Left renal cortex interstitium (tissue), 4 donors: ENCODE measurements at places on chromosomes 3 and 15. TPM values are rescaled to one million over a fixed set of nuclear protein-coding genes. Genes with fewer than 3 reads are reported as not detected.

UROC1 gene
- polyA plus RNA-seq: 0.13 TPM

PLSCR2 gene
- 1.1 TPM for polyA plus RNA-seq

TM6SF1 gene
- 1.9 TPM for polyA plus RNA-seq

HRH1 gene
- polyA plus RNA-seq: 2.8 TPM

GOLGA8R gene
- 5.0 TPM for polyA plus RNA-seq

FAM107A gene
- polyA plus RNA-seq: 7.4 TPM

BRPF1 gene
- 18.8 TPM for polyA plus RNA-seq

TTBK2 gene
- 11.5 TPM for polyA plus RNA-seq

HSPBAP1 gene
- 11.3 TPM for polyA plus RNA-seq

CD80 gene
- polyA plus RNA-seq: 0.23 TPM

KCNH8 gene
- polyA plus RNA-seq: 0.91 TPM

TRAT1 gene
- 0.13 TPM for polyA plus RNA-seq

UBR1 gene
- polyA plus RNA-seq: 23.9 TPM

DNA sequence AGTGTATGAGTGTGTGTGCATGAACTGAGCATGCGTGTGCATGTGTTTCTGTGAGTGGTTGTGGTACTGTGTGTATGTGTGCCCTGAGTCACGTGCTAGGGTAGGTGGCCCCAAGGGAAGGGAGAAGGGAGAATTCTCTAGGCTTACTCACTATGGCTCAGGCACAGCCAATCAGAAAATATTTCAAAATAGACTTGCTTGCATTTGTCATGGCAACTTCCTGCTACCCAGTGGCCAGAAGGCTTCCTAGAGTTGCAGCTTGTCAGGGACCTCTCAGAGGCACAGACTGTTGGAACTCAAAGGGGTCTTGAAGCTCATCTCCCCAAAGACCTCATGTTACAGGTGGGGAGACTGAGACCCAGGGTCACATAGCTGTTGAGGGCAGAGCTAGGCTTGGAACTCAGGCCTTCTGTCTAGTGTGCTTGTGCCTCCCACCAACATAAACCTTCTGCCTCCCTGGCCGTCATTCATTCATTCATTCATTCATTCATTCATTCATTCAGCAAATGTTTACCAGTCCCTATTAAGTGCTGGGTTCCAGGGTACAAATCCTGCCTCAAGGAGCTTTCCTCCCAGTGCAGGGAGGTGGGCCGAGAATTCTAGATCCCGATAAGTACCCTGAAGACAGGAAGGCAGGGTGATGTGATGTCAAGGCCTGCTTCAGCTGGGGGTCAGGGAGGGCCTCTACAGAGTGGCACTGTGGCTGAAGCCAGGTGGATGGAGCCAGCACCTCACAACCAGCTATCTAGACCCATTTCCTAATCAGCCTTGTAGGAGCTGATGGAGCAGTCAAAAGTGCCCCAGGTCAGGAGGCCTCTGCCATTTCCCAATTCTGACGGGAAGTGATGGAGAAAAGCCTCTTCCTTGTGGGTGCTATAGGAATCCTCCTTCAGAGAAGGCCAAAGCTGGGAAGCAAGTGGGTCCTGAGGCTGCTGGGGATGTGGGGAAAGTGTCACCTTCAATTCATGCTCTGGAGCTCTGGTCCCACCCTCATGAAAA is 10.9 kb upstream of the RFT1 start:
- DNase-seq: no peak

- no peak for DNase-seq
These were observed 37.3 kb upstream of the CDV3 start for GRCh38 chr3:133535971-133536881.

GRCh38 chr3:110971010-110971601 is 100.5 kb upstream of the NECTIN3 start:
- DNase-seq: no peak

- no peak for DNase-seq
These were observed 14.9 kb upstream of the AEN start for GRCh38 chr15:88606070-88606794.

DNA sequence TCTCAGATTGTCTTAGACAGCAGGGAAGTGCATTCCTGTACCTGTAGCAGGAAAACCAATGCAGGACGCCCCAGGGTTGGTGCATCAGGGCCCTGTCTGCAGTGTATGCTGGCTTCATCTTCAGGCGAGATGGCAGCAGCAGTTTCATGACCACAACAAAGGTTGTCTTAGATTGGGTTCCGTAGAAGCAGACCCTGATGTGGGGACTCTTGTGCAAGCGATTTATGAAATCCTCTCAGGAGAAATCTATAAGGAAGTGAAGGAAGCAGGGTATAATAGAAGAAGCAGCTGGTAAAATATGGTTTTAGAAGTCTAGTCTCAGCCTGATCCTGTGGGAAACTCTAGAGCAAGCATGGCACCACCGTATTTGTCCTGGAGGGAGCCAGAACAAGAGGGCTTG is 25.0 kb downstream of the DNAH1 start:
- no peak for DNase-seq

DNA sequence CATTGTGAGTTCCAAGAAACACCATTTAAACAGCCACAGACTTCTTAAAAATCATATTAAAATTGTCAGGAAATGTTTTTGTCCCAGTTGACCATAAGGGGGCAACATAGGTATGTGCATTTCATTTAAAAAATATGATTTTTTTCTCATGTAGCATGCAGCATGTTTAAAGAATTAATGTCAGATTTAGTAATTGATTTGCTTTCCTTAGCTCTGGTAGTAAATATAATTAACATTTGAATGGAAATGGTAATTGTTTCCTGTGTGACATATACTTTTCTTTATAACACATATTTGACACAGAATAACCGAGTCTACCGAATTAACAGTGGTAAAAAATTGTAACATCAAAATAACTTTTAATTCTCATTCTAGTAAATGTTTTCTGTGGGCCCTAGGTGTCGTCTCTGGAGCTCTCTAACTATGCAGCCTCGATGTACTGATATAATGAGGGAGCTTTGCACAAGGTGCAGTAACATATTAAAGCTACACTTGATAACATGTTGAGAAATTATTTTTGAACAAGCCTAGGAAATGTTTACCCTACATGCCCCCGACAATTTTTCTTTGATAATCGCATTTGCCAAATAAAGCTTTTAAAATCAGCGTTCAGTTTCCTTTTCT is 34.9 kb downstream of the NXPE3 start:
- no peak for DNase-seq

DNA sequence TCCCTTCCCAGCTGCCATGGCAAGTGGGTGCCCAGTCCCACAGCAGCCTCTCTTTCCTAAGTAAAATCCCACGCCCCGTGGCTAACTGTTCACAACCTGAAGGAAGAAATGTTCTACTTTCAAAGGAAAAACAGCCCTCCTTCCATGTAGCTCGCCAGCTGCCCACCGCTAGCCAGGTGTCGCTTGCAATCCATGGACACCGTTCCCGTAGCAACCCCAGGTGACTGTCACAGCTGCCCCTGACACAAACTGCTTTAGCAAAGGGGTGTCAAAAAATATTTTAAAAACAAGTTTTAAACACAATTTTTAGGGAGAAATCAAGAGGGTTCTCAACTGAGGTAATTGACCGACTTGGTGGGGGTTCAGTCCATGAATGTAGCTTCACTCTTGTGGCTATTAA is 21.0 kb upstream of the CGNL1 start:
- no peak for DNase-seq

DNA sequence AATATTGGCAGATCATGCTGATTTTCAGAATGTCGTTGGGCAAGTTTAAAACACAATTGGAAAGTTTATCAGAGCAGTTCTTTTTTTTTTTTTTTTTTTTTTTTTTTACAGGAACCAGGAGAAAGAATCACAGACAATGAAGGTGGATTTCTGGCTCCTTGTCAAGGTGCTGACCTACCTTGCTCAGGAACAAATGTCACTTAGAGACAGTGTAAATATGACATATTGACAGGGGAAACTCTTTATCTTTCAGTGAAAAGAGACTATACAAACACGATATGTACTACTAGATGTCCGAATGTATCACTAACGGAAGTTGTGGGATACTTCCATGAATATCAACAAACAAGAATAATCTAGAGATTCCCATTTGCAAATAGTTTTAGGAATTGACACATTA is 237.3 kb downstream of the FMN1 start:
- no peak for DNase-seq

GRCh38 chr15:61099020-61099810 is 129.9 kb downstream of the RORA start:
- no peak for DNase-seq

- no peak for DNase-seq
These were observed 240.7 kb upstream of the ARHGEF26 start for GRCh38 chr3:153880493-153880892.

DNA sequence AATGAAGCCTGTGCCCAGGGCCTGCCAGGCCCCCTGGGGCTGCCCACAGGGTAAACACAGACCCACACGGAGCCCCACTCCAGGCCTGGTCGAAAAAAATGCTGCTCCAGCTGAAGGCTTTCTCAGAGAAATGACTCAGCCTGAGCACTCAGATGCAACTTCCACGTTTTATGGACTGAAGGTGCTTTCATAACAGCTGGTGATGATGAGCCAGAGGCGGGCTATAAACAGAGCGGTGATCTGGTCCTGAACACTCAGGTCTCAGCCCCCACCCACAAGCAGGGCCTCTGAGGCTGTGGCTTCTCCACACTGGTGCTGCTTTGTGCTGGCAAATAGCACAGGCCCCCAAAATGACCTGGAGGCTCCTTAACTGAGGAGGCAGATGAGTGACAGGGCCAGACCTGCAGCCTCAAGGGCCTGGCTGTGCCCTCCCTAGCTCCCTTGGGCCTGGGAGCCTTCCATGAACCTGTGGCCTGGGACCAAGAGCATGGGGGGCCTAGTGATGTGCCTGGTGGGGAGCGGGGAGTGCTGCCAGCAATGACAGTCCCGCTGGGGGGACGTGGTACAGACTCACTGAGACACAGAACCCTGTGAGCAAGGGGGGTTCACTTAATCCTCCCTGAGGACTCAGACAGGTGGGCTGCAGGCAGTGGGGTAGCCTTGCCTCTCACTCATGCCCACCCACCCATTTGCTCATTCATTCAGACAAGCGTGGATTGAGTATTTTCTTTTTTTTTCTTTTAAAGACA is 23.0 kb upstream of the FURIN start:
- DNase-seq: no peak

DNA sequence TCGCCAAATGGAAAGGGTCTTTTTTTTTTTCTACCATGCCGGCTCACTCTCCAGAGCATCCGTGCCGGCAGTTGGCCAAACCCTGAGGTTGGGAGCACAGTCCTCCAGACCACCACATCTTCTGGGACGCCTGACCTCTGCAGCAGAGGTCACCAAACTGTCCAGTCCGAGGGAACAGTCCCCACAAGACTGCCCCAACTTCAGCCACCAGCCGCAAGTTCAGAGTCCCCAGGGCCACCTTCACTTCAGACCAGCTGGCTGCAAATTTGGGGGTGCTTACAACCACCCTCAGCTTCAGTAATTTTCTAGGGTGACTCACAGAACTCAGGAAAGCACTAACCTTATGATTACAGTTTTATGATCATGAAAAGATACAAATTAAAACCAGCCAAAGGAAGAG is 28.9 kb downstream of the PLA2G4D start:
- DNase-seq: no peak

DNA sequence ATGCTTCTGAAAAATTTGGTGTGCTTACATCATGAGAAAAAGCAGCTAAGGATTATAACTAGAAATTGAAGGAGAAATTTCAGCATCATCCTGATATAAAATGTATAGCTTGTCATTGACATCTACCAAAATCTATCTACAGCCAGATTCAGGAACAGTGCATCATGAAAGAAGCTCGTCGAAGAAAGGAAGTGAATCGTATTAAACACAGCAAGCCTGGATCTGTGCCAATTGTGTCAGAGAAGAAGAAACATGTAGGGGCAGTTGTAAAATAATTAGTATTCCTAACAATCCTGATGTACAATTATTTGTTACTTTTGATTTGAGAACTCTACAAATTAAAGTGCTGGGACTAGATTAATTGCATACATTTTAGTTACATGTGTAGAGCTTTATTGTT is 37.2 kb downstream of the AP4E1 start:
- no peak for DNase-seq

DNA sequence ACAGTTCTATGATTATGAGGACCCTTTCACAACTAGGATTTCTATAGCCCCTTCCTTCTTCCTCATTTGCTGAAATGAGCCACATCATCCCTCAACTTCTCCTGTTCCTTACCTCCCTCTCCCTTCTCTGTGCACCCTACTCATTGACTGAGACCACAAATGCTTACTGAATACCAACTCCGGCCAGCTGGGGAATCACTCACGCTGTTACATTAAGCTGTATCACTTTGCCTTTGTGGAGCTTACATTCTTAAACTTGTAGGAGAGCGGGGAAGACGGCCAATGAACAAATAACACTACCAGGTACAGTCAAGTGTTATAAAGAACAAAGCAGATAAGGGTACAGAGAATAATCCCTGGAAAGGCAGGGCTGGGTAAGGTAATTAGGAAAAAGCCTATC is 5.7 kb downstream of the SUCLG2 start:
- DNase-seq: no peak

GRCh38 chr3:59940718-59941117 is 890.9 kb upstream of the CFAP20DC start:
- no peak for DNase-seq

- no peak for DNase-seq
These were observed 68.1 kb downstream of the IMPG2 start for GRCh38 chr3:101252307-101252706.

DNA sequence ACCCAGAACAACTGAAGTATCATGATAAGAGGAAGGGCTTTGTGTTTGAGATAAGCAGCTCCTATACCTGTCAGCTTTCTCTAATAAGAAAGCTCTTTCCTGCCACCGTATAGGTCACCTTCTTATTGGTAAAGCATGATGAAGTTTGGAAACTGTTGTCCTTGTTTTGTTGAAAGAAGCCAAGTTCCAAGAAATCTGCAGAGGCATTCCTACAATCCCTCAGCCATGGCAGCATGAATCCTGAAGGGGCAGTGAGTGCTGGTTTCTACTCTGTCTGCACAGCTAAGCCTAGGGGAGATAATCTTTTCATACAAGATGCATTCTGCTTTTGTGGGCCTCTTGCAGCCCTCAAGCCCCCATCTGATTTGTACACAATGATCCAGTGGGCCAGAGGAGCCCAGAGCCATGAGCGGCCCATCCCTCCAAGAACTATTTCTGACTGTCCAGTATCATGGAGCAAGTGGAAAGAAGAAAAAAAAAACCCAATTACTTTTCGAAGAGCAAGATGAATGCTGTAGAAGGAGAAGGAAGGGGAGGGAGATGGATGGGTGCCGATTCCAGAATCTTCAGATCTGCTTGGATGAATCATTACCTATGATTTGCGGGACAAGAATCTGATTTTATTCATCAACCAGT is 1.9 kb upstream of the THBS1 start:
- DNase-seq: no peak

- no peak for DNase-seq
These were observed 459.9 kb upstream of the TPRG1 start for GRCh38 chr3:188711881-188712247.
